ENCODE measurements at places on chromosomes 1 and 21.

DNA sequence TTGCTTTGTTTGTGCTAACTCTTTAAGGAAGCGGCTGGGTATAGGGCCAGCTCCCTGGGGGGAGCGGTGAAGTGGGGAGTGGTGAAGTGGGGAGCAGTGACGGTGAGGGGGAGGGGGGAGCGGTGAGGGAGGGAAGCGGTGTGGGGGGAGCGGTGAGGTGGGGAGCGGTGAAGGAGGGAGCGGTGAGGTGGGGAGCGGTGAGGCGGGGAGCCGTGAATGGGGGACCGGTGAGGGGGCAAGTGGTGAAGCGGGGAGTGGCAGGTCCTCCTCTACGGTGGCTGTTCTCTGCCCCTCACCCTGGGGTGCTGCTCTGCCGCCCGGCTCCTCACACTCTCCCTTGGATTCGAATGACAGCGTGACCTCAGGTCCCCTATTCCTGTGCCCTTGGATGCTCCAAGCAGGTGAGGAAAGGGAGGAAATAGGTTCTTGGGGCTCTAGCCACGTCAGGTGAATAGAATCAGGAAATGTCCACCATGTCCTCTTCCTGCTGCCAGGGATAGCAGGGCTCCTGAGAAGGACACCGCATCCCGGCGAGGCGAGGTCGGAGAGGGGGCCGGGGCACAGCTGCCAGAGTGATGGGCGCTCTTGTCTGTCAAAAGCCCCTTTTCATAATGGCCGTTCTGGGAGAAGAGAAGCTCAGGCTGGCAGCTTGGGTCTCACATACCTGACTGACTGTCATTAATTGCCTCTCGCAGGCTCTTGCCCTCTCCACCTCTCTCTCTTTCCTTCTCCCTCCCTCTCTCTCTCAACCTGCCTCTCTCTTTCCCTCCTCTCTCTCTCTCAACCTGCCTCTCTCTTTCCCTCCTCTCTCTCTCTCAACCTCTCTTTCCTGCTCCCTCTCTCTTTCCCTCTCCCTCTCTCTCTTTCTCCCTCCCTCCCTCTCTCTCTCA is 134.2 kb downstream of the PGBD5 start:
- no peak for DNase-seq

GRCh38 chr1:114671939-114672275 is 2.1 kb upstream of the DENND2C start:
- no peak for DNase-seq

DNA sequence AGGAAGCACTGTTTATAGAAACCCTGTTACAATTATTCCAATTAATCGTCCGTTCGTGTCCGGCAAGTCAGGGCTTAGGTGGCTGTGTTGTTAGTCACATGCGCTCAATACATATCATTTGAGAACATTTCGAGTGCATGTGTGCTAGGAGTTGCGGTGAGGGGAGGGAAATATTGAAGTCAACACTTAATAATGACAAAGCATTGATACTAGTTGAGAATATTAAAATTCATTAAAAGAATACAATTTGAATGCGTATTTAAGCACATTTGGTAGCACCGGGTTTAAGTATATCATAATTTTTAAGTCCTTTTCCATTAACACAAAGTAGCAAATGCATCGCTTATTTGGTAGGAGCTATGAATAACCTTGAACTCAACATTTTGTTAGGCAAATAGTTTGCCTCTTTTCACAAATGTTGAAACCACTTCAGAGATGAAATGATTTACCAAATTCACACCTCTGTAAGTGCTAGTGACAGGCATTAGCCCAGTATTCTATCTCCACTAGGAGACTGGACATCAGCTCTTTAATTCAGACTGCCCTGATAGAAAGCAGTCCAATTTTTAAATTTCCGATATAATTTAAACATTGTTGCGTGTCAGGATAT is 1.1 kb upstream of the SERBP1 start:
- no peak for DNase-seq

- DNase-seq, result peak; percentile 37
Measured at GRCh38 chr1:76075877-76076276, 1.3 kb downstream of the ST6GALNAC3 start.

GRCh38 chr1:242224461-242224860 is 225.6 kb upstream of the MAP1LC3C start:
- no peak for DNase-seq

DNA sequence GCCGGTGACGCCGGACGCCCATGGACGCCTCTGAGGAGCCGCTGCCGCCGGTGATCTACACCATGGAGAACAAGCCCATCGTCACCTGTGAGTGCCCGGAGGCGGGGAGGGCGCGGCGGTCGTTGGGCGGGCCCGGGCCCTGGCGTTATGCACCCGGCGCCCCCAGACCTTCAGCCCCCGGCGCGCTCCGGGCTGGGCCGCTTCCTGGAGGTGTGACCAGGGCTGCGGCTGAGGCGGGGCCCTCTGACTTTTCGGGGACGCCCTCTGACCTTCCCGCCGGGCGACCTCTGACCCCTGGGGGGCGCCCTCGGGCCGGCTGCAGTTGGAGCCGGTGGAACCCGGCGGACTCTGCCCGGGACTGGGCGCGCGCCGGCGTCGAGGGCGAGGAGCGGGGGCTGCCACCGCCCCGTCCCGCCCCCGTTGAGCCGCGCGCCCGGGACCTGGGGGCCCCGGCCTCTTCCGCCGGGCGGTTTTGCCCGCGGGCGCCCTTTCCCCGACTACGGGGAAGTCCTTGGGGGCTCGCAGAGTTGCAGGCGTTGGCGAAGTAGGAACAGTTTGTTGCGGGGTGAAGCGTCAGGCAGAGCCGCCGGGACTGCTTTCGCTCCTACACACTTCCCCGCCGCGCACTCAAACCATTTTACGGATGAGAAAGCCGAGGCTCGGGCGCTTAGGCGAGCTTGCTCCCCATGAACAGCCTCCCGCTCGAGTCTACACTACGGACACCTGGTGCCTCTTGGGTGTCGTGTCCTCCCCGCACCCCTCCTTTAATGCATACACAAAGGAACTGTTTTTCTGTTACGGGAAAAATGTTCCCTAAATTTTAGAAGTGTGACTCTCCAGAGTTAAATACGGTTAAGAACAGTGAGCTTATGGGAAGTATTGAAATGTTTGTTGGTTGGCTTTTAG is 618 bp downstream of the TRAPPC10 start:
- DNase-seq, result peak; percentile 40

DNA sequence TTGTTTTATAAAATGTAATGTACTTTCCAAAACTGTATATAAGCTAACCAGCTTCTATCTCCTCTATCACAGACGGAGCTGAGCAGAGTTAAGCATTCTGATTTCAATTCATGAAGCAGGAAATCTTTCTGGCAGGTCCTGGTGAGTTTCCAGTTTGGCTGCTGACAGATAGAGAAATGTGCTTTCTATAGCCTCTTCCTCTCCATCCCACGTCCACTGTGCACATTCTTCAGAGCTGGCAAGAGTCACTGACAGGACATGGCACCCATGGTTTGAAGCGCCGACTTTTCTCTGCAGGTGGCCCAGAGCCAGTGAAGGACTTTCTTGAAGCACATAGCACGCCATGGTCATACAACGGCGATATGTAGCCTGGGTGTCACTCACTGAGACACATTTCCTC is 52.3 kb upstream of the POU2F1 start:
- DNase-seq, result no peak

DNA sequence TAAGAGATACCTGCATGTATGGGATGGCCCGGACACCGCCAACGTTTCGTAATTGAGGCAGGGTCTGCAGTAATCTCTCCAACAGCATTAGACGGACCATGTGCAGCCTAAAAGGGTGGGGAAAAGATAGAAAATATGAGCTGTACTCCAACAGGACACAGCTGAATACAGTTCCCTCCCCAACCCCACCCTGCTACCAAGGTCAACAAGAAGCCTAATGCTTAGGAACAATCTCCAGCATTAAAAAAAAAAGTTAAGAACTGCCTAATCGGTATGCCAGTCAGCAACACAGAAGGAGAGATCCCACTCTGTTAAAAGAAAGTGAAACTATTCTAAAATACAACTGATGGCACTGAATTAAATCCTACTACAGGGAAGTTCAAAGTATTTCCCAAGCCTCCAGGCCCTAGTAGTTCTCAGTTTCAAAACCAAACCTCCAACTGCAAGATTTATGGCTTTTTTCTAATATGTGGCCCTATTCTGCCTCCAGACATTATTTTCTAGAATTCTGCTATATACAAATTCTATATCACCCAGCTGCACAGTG is 81.0 kb downstream of the UBR4 start:
- DNase-seq, result no peak

DNA sequence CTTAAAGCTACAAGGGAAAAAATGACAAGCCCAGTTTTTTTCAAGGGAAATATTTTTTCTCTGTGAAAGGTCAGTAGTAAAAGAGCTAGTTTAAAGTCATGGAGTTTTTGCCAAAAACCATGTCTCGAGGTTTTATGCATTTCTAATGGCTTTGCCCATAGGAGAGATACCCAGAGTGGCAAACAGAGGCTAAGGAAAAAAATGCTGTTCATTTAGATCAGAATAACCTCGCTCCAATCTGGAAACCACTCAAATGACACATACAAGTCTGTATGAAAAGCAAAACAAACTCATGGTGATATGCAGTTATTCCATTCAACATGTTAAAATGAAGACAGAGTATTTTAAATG is 36.9 kb upstream of the EDEM3 start:
- DNase-seq, result no peak

DNA sequence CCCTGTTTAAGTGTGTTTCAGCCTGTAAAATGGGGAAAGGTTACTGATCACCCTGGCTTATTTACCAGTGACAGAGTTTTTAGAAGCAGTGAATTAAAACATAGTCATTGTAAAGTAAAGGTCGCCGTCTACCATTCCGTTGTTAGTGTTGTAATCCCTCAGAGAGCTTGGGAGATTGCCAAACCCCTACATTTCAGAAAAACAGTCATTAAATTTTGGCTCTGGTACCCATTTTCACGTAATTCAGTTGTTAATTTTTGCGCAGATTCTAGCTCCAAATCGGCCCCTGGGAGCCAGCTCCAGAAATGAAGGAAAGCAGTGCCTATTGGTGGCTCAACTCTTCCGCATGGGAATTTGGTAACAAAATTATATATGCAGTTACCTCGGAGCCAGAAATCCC is 127.7 kb upstream of the AJAP1 start:
- DNase-seq, result no peak

DNA sequence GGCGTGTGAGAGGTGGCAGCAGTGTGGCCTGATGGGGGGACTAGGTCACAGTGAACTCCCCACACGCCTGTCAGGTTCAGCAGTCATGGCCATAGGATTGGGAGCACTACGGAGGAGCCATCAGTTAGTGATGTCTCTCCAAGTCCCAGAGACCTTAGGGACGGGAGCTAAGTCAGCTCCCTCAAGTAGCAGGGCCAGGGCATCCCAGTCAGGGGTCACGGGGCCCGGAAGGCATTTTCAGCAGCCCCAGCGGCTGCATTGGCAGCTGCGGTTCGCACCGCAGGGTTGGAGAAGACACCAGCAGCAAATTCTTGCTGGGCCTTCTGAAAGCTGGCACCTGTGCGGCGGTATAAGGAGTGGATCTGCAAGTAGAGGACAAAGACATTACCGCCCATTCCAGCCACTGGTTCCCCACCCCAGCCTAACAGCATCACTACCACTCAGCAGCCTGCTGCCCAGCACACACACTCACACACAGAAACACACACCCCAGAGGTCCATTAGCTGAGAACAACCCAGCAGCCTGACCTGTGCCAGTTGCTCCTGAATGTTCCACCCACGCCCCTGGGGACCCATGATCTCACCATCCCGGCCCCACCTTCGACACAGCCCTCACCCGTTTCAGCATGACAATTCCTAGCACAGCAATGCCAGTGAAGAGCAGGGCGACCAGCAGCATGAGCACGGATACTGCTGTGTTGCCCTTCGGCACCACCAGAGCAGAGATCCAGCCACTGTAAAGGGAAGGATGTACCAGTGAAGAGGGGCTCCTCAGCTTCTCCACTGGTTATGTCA is 972 bp upstream of the ENTREP3 start:
- DNase-seq, result no peak

GRCh38 chr21:34197561-34197960 is 124.2 kb downstream of the MRPS6 start:
- DNase-seq, result no peak

GRCh38 chr1:236261898-236262297 is 19.9 kb downstream of the ERO1B start:
- DNase-seq, result no peak

GRCh38 chr1:91559838-91560565 is 59.4 kb downstream of the CDC7 start:
- no peak for DNase-seq

DNA sequence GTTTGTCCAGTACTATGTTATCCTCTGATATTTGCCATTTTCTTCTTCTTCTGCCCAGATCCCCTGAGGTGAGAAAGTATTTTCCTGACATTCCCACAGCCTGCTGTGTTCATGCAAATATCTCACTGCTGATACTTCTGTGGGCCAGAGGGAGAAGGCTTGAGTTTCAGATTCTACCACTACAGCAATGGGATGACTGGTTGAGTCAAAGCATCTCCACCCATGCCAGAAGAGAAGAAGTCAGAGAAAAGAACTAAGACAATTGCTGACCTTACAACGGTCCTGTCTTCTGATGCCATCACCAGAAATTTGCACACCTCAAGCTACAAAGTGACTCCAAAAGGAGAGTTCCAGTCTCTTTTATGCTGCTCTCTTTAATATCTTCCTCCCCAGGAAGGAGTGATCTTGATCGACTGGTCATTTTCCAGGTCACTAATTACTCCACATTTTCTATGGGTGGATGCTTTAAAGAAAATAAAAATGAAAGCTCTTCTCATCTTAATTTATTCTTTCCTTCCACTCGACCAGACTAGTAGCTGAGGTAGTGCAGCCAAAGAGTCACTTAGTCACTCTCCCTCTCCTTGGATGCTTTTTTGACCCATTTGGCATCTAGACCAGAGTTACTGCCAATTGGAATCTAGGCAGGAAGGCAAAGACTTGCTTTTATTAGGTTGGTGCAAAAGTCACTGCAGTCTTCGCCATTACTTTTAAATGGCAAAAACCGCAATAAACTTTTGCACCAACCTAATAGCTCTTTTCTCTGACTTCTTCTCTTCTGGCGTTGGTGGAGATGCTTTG is 195.1 kb downstream of the PTPRC start:
- no peak for DNase-seq

- DNase-seq, result no peak
Measured at GRCh38 chr1:27542463-27543273, 52.7 kb upstream of the WASF2 start.

GRCh38 chr1:36301220-36301619 is 4.9 kb upstream of the SH3D21 start:
- peak; percentile 5 for DNase-seq
